Left ventricle myocardium inferior (tissue), 1 donor: ENCODE measurements at places on chromosomes 5 and 9.
A peak's percentile ranks its signal among the peaks of the same experiment; 100 is the strongest.

DNA sequence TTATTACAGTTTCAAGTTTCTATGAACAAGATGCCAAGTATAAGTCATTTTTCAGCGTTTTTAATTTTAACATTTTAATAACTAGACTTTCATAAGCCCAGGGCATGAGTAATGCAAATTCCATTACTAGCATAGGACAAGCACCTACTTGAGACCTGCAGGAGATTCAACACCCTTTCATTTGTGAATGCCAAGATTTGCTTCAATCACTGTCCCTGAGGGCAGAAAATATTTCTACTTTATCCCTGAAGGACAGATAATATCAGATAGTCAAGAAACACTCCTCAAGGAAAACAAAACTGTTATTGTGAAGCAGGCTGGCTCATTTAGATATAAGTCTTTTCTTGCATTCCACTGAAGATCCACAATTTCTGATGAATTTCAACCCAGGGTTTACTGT lies 27.7 kb upstream of the ZNF622 start:
- DNase-seq: no peak

DNA sequence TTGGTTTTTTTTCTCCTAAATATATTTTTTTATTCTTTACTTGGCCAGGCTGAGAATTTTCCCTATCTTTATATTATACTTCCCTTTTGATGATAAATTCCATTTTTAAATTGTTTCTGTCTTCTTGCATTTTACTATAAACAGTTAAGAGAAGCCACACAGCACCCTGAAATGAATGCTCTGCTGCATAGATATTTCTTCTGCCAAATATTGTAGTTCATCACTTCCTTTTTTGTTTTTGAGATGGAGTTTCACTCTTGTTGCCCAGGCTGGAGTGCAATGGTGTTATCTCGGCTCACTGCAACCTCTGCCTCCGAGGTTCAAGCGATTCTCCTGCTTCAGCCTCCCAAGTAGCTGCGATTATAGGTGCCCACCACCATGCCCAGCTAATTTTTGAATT lies 8.5 kb upstream of the INIP start:
- no peak for DNase-seq

- no peak for DNase-seq
These were observed 21.1 kb downstream of the GFPT2 start for GRCh38 chr5:180332051-180332517.

DNA sequence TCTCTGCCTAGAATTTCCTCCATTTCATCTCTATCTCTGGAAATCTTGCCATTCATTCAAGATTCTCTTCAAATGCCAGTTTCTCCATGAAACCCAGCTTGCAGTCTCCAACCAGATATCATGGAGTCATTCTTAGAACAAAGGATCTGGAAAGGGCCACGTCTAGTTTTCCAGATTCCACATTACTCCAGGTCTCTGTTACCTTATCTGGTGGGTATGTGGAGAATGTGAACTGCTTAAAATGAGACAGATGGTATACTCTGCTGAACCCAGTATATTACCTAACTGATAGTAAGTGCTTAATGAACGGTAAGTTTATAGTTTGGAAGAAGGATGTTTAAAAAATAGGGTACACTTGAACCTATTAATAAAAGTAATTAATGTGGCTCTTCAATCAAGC lies 52.3 kb upstream of the ZSWIM6 start:
- no peak for DNase-seq

- no peak for DNase-seq
These were observed 10.6 kb upstream of the FAM163B start for GRCh38 chr9:133619791-133620190.

- DNase-seq: peak; percentile 78
These were observed 7.7 kb downstream of the RANBP6 start for GRCh38 chr9:6007770-6008168.

GRCh38 chr9:108759835-108760234 lies 96.0 kb downstream of the ACTL7B start:
- DNase-seq: no peak

GRCh38 chr9:110487196-110487595 lies 92.3 kb downstream of the SVEP1 start:
- no peak for DNase-seq

GRCh38 chr5:36656556-36656955 lies 50.1 kb downstream of the SLC1A3 start:
- DNase-seq: no peak

DNA sequence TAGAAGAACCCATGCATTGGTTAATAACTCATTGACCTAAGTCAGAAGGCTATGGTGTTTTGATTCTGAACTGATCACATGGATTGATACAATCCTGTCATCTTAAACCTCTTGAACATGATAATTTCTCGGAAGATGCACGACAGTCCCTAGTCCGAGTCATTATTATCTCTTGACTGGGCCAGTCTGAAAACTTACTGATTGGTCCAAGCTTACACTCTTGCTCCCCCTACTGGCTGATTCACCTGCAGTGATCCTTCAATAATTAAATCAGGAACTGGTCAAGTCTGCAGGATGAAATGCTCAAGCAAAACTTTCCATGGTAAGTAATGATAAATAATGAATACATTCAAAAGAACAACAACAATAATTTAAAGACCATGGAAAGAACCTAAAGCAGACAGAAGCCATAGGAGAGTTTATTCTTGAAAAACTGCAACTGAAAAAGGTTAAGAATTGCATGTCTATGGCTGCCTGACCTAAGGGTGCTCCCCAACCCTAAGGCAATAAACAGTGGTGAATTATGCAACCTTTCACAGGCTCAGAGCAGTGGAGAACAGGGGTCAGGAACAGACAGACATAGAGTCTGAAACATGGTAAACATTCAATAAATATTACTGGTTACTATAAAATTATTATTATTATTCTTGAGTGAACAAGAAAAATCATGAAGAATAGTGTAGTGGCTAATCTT lies 79.3 kb downstream of the BRINP1 start:
- DNase-seq: no peak

DNA sequence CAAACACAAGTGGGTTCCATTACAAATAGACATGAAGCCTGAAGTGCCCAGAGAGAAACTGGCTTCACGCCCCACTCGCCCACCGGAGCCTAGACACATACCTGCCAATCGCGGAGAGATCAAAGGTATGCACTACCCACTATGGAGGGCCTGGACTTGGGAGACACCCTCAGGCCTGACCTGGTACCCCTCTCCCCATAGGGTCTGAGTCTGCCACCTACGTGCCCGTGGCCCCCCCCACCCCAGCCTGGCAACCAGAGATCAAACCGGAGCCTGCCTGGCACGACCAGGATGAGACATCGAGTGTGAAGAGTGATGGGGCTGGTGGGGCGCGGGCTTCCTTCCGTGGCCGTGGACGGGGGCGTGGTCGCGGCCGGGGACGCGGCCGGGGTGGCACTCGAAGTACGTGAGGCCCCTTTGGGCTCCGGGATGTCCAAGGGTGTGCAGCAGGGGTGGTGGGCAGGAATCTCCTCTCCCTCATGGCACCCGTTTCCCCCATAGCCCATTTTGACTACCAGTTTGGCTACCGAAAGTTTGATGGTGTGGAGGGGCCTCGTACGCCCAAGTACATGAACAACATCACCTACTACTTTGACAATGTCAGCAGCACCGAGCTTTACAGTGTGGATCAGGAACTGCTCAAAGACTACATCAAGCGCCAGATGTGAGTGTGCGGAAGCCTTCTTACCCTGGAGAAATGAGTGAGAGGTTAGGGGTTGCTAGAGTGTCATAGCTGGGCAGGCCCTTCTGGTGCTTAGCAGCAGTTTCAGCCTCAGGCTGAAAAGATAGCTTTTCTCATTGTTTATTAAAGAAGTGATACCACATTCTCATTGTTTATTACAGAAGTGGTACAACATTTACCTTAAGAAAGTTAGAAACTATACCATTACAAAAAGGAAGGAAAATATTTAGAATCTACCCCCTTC lies 38.7 kb downstream of the LARP1 start:
- no peak for DNase-seq
